ENCODE measurements at places on chromosomes 2 and 18. TPM values are rescaled to one million over a fixed set of nuclear protein-coding genes. Genes with fewer than 3 reads are reported as not detected.

Gene INO80D
- 14.2 TPM for total RNA-seq

GRCh38 chr2:110768591-110768990, 36.2 kb downstream of the ACOXL start:
- no peak for DNase-seq

DNA sequence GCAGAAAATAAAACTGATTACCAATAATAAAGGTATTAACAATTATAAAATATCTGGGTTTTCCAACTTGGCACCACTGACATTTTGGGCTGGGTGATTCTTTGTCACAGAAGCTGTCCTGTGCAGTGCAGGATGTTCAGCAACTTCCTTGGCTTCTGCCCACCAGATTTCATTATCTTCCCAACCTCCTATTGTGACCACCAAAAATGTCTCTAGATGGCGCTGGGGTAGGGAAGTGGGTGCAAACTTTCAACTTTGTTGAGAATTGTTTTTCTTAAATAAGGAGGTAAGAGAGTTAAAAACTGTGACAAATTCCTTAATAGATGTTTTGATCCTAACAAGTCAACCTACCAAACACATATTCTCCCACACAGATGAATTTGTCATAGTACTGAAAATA, 90.1 kb downstream of the GAREM1 start:
- DNase-seq, result no peak

GRCh38 chr18:34345738-34346137, 121.0 kb upstream of the NOL4 start:
- no peak for DNase-seq

- no peak for DNase-seq
These were observed 483.8 kb downstream of the TDRD15 start for GRCh38 chr2:21607572-21607971.

GRCh38 chr18:21391074-21391673, 149.1 kb downstream of the GREB1L start:
- DNase-seq, result no peak

DNA sequence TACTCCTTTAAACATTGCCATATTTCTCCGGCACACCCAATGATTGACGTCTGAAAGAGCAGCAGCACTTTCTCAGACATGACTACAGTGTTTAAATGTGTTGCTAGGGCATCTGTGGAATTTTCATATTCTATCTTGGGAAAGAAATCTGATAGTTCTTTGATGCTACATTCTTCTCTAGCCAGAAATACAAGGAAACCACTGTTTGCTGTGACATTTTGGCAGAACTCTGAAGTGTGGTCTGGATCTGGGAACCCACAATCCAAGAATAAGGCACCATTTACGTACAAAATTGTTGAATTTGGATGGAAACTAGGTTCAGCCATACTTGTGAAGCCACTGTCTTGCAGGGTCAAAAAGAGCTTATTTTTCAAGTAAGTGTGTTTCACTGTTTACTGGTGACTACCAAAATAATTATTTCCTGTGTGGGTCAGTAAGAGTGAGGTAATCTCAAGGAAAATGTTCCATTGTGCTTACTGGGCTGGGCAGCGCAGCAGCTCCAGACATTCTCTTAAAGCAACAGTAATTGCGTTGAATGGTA, 21.3 kb upstream of the CD28 start:
- no peak for DNase-seq

DNA sequence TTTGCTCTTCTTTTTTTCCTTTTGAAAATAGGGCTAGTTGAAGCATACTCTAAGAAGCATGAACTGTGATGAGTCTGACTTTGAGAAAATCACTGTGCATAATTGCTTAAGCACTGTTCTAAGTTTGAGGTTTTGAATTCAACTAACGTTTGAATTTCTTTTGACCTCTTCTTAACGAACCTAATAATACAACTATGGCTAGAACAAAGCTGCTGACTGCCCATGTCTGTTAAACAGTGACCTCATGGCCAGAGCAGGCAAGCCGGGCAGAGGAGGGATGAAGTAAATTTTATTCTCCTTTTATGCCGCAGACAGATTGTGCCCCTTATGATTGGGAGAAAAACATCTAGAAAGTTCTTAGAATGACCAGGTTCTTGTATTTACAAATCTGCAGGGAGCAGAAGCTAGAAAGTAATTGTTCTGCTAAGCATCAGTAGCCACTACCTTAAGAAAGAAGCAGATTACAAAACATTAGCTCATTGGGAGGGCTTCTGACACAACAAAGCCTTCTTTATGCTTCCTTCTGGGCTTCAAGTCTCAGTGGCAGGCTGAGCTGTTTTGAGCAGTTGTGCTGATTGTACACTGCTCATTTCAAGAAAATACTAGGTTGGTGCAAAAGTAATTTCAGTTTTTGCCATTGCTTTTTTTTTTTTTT, 97.8 kb upstream of the RASGRP3 start:
- no peak for DNase-seq

Gene AMER3
- not detected for total RNA-seq

Gene STEAP3
- total RNA-seq, result 17.4 TPM

DNA sequence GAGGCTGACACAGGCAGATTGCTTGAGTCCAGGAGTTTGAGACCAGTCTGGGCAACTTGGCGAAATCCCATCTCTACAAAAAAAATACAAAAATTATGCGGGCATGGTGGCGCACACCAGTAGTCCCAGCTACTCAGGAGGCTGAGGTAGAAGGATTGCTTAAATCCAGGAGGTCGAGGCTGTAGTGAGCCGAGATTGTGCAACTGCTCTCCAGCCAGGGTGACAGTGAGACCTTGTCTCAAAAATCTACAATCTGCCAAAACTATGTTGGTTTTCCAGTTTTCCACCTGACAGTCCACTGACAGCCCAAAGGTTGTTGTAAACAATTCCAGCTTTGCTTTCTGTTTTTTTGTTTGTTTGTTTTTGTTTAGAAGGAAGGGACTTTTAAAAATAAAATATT, 51.3 kb downstream of the KCMF1 start:
- DNase-seq, result no peak

GRCh38 chr2:215615803-215616174, 179.9 kb upstream of the FN1 start:
- DNase-seq, result no peak

DNA sequence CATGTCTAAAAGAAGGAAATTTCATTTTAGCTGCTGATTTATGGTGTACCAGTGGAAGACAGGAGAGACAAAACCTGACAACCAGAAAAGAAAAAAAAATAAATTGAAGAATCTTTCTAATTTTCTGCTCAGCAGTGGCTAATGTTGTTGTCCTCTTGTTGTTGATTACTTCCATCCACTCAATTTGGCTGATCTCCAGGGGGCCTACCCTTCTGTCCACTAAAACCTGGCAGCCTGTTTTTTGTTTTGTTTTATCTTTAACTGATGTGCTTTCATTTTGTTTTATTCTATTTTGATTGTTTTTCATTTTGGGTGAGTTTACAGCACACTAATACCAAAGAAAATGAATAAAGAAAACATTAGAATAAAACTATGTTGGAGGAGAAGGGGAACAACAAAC, 27.4 kb downstream of the TFPI start:
- DNase-seq, result no peak

GRCh38 chr2:24016376-24016761, 6.5 kb downstream of the MFSD2B start:
- no peak for DNase-seq

DNA sequence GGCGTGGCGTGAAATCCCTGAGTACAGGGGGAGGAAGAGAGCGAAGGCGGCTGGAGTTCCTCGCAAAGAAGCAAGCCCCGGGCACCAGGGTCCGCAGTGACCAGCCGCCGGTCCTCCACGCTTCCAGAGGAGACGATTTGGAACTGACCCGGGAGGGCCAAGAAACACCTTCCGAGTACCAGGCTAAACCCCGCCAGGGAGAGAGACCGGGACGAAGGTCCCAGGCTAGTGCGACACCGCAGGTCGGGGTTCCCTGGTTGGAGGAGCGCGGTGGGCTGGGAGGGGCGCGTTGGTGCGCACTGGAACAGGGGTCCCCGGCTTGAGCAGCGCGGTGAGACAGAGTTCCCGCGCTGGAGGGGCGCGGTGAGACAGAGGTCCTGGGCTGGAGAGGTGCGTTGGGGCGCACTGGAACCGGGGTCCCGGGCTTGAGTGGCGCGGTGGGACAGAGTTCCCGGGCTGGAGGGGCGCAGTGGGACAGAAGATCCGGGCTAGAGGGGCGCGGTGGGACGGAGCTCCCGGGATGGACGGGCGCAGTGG, 901 bp downstream of the WDFY1 start:
- no peak for DNase-seq

Gene NTSR2
- not detected for total RNA-seq

- DNase-seq, result no peak
These were observed 265.4 kb downstream of the GULP1 start for GRCh38 chr2:188557081-188557480.

- peak; percentile 44 for DNase-seq
These were observed 347.1 kb downstream of the TXNL1 start for GRCh38 chr18:56291294-56291693.

Gene SP110
- 20.5 TPM for total RNA-seq

DNA sequence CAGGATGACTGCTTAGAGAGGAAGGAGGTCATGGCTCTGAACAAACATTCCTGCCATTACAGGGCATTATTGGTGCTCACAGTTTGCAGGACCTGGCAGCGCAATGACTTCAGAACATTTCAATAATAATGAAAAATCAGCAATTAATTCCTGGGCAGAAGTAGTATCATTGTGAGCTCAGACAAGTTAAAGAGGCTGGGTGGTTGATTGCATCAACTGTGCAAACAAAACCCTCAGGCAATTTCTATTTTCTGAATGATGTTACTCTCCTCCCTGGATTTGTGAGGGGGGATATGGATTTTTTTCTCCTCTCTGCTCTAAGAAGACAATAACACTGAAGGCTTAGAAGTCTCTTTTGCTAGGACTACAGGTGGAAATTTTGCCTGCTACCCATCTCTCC, 168.1 kb upstream of the TACR1 start:
- no peak for DNase-seq

GRCh38 chr2:62539606-62540407, 33.8 kb upstream of the TMEM17 start:
- DNase-seq, result no peak

- DNase-seq, result no peak
These were observed 281.0 kb downstream of the AFF3 start for GRCh38 chr2:99861376-99861760.

- no peak for DNase-seq
These were observed 24.1 kb upstream of the RNU4ATAC start for GRCh38 chr2:121506621-121507020.

GRCh38 chr2:165572151-165572550, 102.7 kb downstream of the CSRNP3 start:
- no peak for DNase-seq

- DNase-seq, result no peak
These were observed 12.2 kb upstream of the CD28 start for GRCh38 chr2:203694191-203694590.

DNA sequence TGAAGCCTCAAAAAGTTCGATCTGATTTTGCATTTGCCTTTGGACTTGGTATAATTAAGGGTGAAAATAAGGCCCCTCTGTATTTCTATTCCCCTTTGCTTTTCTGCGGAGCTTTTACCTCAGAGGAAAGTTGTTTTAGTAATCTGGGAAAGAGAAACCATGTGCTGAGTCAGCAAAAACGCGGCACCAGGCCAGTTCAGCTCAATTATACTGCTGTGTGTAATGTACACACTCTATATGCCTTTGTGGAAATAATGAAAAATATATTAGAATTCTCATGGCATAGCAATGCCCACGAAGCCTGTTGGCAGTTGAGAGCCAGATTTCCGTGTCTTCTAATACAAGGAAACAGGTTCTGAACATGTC, 161.9 kb upstream of the SIX2 start:
- DNase-seq, result no peak

DNA sequence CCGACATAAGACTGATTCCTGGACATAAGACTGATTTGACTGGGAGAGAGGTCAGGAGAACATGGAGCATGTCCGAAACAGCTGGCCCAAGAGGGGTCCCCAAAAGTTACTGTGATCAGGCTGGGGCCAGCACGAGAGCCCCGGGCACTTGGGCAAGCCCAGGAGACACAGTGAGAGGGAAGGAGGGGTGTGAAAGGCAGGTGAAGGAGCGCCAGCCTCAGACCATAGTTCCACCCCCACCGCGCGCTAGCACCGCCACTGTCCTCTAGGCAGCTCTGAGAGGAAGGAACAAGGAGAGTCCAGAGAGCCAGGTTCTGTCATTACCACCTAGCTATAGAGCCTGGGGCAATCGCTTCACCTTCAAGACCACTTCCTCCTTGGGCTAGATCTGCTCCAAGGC, 78.2 kb upstream of the DAPL1 start:
- DNase-seq, result no peak

Gene ALPP
- not detected for total RNA-seq

DNA sequence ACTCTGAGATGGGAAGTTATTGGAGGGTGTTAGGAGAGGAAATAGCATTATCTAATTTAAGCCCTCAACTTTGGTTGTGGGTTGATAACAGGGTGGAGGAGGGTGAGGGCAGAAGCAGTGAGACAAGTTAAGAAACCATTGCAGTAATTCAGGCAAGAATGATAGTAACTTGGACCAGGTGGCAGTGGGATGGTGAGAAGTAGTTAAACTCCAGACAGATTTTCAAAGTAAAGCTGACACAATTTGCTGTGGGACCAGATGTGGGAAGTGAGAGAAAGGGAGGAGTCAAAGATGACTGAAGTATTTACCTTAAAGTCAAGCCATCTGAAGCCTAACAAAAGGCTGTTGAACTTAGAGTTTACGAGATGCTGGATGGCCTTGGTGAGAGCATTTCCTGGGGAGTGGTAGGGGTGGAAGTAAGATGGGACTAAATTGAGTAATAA, 163.2 kb upstream of the KLF7 start:
- no peak for DNase-seq

All from glomerular endothelial cell (primary cell).